ENCODE measurements at places on chromosomes 7 and 10. TPM values are rescaled to one million over a fixed set of nuclear protein-coding genes. Genes with fewer than 3 reads are reported as not detected.

The HOXA3 gene
- total RNA-seq = not detected

DNA sequence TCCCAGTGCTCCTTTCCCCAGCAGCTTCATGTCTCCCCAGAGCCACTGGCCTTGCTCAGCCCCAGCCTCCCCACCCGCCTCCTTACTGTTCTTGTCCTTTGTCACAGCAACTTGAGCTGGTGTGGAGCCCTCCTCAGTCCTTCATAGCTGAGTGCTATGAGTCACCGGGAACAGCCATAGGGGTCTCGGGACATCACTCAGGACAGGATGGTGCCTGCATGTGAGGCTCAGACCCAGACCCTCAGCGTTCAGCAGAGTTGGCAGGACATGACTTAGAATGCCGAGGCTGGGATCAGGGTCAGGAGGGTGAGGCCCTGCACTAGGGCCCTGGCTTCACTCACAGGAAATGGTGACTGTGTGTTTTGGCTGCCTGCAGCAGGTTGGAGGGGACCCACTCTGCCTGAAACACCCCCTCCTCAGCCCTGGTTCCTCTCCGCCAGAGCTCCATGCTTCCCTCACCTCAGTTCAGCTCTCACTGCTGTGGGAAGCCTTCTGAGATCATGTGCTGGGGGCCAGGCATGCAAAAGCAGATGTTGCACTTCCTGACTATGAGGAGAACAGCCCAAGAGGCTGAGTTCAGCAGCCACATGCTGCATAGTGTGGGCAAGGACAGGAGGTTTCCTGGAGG, 40.7 kb upstream of the GJD4 start:
- DNase-seq = no peak

The NME8 gene
- not detected for total RNA-seq

GRCh38 chr10:100567826-100568225, 32.1 kb downstream of the HIF1AN start:
- DNase-seq = no peak

DNA sequence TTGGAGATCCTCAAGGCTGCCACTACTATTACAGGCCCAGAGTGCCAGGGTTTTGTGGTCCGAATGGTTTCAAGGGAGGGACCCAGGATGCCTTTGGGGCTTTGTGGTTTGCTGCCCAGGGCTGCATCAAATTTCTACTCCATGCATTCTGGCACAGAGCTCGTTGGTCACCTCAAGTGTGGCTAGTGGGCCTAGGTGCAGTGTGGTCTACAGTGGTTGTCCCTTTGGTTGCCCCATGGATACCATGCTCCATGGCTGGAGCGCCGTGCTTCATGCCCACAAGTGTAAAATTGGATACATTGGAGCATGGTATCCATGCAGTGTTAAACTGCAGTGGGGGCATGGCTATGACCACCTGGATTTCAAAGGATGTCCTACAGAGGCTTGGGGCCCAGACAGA, 5.4 kb upstream of the PRF1 start:
- DNase-seq = no peak

- DNase-seq = no peak
Observed at GRCh38 chr7:138349841-138350700, 110.0 kb upstream of the TRIM24 start.

DNA sequence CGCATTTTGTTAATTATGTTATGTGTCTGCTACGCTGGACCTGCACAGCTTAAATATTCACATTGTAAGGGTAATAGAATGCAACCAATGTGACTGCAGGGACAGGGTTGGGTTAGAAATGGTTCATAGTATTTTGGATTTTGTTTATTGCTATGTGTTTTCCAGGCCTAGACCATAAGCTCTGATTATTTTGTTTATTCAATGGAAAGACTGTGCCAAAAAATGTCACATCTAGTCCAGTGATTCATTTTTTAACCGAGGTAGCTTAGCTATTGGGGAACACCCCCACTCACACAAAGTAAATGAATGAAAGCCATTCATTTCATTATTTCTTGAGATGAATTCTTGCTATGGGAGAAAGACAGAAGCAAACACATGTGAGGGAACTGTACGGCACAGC, 516.5 kb upstream of the ANKRD30A start:
- no peak for DNase-seq
